SK-N-SH (cell line): ENCODE measurements at places on chromosomes 16 and 17. TPM values are rescaled to one million over a fixed set of nuclear protein-coding genes. Genes with fewer than 3 reads are reported as not detected.
A peak's percentile ranks its signal among the peaks of the same experiment; 100 is the strongest.

Gene UNC13D
- 0.99 and 1.3 TPM in 2 replicates for polyA plus RNA-seq

Gene MEFV
- polyA plus RNA-seq, result 0.02 TPM in 1 of 2 replicates, not detected in the other

Gene TBC1D3G
- not detected in 2 replicates for polyA plus RNA-seq

Gene HYDIN
- 0.33 and 0.42 TPM in 2 replicates for polyA plus RNA-seq

Gene MT3
- 0.43 TPM in 1 of 2 replicates, not detected in the other for polyA plus RNA-seq

Gene HOXB8
- polyA plus RNA-seq, result not detected in 2 replicates

Gene HIGD1B
- not detected in 2 replicates for polyA plus RNA-seq

Gene ODAD4
- 1.1 and 1.6 TPM in 2 replicates for polyA plus RNA-seq

Gene CCL7
- 0.50 and 0.72 TPM in 2 replicates for polyA plus RNA-seq

Gene TNFRSF17
- 0.08 TPM in 1 of 2 replicates, not detected in the other for polyA plus RNA-seq

Gene CASKIN1
- polyA plus RNA-seq, result 1.4 and 1.7 TPM in 2 replicates

Gene ST6GALNAC1
- polyA plus RNA-seq, result not detected in 2 replicates

GRCh38 chr16:84553873-84554399 lies 49.5 kb upstream of the MEAK7 start:
- no peak for DNase-seq

DNA sequence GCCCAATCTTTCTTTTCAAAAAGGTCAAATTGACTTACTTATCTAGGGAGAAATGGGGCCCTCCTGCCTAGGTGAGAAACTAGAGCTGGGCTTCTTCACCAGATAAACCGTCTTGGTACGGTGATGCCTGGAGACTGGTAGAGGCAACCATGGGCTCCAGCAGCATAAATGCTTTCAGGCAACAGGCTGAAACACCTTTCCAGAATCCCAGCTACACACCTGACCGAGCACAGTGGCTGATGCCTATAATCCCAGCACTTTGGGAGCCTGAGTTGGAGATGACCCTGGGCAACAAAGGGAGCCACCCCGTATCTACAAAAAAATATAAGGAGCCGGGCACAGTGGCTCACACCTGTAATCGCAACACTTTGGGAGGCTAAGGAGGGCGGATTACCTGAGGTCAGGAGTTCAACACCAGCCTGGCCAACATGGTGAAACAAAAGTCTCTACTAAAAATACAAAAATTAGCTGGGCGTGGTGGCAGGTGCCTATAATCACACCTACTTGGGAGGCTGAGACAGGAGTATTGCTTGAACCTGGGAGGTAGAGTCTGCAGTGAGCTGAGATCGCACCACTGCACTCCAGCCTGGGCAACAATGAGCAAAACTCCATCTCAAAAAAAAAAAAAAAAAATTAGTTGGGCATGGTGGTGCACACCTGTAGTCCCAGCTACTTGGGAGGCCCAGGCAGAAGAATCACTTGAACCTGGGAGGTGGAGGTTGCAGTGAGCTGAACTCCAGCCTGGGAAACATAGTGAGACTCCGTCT lies 8.0 kb downstream of the TRAF4 start:
- no peak for DNase-seq

DNA sequence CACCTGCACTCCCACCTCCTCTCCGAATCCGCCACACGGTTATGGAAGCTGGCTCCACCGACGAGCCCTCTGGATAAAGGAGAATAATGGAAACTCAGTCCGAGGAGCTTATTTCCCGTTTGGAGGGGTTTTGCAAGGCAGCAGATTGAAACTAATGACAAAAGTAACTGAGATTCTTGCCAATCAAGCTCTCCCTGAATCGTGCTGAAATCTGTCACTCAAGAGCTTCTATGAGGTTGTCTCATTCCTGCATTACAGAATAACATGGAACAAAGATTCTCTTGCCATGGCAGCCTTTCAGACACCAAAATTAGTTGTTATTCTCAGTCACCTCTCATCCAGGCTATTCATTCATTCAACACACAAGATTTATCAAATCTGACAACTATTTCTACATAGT lies 405.9 kb downstream of the SOX9 start:
- DNase-seq, result no peak

- no peak for DNase-seq
Observed at GRCh38 chr16:11333702-11334101, 11.6 kb upstream of the RMI2 start.

DNA sequence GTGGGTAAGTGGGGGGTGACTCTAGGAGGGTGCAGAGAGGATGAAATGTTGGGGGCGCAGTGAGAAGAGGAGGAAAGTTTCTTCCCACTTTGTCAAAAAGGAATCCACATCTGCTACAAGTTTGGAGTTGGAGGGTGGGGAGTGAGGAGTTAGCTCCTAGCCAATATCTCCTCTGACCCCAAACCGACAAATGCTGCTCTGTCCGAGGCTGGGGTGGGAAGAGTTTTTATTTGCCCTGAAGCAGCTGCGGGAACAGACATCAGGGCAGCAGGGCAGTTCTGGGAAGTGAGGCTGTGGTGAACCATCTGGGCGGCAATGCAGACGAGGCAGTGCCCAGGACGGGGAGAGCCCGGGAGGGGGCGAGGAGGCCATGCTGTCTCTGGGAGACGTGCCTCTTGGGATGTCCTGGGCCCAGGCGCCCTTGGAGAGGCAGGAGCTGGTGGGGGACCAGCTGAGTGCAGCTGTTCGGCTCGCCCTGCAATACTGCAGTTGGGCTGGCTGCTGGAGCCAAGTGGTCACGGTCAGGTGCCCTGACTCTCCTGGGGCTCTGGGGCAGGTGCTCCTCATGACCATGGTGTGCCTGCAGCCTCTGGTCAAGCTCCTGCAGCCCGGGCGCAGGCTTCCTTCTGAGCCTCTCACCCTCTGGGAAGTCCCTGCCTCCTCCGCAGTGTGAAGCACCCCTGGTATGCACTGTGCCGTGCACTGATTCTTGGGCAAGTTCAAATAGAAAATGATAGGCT lies 6.4 kb upstream of the SOCS3 start:
- DNase-seq, result no peak

GRCh38 chr17:52762147-52762793 lies 603.8 kb upstream of the CA10 start:
- no peak for DNase-seq

DNA sequence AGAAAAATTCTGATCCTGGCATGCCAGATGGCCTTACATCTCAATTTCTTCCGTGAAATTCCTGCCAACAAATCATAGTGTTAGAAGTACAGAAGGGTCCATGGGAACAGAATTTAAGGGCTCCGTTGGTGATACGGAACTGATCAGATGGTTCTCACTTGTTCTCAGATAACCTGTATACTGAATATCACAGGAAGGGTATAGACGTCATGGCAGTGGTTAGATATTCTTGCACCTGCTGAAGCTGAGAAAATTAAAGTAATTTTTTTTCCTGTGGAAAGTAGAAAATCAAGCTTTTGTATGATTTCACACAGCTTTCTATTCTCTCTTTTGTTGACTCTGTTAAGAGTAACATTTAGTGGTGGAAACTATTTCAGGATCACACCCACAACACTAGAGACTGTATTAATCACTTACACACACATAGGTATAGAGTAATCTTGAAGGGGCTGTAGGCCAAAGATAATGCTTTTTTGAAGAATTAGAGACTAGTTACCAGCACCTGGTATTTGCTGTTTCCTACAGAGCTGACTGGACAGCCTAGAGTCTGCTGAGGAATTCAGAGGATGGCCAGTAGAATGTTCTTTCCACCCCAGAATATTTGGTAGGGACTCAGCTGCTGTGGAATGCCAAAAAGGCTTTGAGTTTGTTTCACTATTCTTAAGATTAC lies 7.5 kb downstream of the TENT4B start:
- DNase-seq, result no peak

DNA sequence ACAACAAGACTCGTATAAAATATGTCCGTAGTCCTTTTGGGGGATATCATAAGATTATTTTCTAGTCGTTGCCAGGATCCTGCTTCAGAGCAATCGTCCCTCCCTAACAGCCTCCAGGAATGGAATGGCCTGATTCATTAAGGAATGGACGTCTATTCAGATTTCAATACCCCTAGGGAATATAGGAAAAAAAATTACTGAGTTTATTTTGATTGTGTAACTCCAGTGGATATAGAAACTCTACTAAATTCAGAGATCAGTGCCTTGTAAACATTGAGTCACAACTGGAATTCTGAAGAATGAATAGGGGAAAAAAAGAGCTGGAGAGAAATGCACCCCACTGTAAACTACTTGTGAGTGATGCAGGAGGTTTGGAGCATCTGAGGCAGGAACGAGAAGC lies 1171.5 kb upstream of the GOT2 start:
- no peak for DNase-seq

DNA sequence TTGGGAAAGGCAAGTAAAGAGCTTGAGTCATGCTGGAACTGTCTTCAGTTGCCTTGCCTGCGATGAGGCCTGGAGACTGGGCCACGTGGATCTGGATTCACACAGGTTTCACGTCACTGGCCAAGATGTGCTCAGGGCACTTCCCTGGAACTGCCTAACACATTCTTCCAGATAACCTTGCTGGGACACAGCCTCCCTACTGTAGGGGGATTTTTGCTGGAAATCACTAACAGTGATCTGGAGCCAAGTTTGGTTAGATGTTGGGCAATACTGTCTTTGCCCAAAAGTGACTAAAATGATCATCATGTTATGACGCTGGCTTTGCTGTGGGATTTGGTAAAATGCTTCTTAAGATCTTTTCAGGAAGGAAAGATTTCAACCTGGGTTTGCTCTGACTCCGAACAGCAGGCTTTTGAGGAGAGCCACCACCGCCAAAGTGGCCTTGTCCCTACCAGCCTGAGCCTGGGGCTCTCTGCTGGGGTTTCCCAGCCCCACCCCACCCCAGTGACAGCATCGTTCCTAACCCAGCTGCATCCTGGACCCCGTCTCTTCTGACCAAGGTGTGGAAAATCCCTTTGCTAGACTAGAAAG lies 14.7 kb downstream of the C1QTNF1 start:
- DNase-seq, result no peak

GRCh38 chr17:31397256-31397939 lies 5.9 kb downstream of the RAB11FIP4 start:
- no peak for DNase-seq

DNA sequence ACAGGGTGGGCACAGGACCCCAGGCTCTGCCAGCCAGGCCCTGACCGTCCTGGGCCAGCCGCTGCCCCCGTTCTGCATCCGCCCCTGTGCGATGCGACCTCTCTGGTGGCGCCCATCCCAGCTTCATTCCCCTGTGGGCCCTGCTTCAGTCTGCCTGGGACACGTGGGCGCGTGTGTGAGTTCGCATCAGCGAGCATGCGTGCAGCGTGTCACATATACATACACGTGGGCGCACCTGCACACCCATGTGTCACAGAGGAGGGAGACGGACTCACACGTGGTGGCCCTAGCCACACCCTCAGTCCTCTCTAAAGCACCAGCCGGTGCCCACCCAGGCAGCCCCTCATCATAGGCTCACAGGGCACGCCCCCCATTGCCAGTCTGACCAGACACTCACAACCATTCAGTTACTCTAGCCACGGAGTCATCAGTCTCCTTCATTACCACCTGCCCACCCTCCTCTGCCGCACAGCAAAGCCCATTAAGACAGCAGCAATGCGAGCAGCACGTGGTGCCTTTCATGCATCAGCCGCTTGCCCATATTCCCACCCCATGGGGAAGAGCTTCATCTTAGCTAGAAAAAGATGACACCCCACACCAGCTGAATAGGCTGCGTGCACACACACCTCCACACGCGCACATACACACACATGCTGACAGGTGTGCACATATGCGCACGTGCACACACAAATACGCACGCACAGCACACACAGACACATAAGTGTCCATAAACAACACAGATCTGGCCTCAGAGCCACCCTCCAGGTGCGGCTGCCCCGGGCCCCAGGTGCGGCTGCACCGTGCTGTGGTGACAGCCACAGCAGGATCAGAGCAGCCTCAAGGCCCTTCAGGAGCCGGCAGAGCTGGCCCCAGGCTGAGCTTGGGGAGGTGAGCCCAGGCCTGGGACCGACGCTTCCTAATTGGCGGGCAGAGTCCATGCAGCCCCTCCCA lies 9.5 kb upstream of the CDH15 start:
- no peak for DNase-seq

DNA sequence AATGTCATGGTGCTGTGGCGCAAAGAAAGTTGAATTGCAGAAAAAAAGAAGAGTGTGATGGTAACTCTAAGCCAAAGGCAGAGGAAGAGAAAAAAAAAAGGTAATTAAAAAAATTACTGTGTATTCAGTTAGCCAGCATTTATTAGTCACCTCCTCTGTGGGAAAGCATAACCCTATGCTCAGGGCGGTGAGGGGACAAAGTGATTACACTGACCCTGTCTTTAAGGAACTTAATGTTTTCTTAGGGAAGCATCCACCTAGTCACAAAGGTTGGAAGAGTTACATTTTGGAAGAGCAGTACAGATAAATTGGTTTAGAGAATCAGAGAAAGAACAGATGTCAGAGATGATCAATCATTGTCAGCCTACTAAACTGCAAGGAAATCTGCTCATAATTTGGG lies 410.3 kb downstream of the CDH11 start:
- DNase-seq, result no peak

DNA sequence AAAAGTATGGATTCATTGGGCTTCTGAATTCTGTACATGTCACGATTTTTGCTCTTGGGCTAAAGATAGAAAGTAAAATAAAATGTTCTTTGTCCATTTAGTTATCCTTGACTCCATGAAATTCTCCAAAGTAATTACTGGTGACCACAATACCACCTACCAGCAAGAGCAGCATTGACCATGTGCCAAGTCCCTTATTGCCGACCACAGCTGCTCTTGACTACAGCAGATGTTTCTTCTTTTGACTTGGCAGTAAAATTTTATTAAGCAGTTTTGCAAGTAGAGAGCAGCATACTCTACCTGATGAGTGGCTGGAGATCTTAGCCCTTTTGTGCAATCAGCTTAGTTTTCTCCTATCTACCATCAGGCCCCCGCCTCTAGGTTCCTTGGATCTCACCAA lies 152.2 kb upstream of the TBX2 start:
- no peak for DNase-seq

DNA sequence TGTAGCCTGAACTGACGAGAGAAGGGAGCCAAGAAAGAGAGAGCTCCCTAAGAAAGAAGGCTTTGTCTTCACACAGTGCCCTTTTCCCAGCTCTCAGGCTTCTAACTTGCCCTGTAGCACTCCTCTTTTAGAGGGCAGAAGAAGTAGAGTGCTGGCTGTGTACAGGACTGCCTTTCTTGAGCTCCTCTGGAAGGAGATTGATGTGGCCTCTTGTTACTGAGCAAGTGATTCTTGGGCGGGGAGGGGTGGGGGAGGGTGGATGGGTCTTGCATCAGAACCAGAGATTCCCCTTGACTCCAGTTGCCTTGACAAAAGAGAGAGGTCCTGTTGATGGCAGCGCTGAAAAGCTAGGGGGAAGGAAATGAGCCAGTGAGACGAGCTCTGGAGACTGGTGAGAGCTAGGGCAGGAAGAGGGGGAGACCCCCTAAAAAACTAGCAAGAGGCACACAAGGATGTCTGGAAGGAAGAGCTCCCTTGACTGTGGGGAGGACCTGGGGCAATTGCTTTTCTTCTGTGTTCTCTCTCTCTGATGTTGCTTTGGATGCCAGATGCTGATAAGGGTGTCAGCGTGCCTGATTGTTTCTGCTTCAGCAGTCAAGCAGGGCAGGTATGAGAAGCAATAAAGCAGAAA lies 18.4 kb downstream of the GPR179 start:
- DNase-seq, result peak; percentile 51

DNA sequence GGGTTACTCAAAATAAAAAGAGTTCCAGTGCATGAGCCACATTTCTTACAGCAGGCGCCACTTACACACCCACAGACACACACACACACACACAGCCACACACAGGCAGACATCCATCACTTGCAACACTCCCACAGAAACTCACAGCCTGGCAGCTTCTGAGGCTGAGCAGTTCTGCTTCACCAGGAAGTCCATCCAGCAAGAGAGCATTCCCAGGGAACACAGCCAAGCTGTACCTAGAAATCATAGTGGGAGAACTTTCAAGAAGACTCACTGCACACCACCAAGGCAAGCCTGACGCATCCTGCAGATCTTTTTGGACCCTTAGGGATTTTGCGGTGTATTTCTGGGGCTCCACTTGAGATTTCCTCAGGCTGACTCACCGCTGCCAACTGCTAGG lies 140.9 kb upstream of the WSB1 start:
- DNase-seq, result no peak

GRCh38 chr17:16974569-16975276 lies 2.8 kb upstream of the TNFRSF13B start:
- DNase-seq, result no peak
